ENCODE measurements at places on chromosomes 4 and X.

GRCh38 chr4:141144207-141144606, 10.9 kb upstream of the RNF150 start:
- no peak for DNase-seq

DNA sequence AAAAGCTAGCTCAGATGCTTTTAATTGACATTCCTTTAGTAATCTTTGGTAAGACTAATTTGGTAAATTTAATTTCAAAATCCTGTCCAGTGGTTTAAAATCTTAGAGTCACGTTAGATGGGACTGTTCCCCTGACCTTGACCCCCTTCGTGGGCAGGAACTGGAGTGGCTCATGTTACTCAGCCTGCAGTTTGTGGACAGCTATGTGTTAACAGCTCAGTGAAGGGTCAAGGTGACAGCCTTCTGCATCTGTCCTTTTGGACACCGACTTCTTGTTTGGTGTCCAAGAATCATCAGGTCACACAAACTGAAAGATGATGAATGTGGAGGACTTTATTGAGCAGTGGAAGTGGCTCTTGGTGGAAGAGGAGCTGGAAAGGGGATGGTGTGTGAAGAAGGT, 2.9 kb downstream of the ARSF start:
- DNase-seq = no peak

DNA sequence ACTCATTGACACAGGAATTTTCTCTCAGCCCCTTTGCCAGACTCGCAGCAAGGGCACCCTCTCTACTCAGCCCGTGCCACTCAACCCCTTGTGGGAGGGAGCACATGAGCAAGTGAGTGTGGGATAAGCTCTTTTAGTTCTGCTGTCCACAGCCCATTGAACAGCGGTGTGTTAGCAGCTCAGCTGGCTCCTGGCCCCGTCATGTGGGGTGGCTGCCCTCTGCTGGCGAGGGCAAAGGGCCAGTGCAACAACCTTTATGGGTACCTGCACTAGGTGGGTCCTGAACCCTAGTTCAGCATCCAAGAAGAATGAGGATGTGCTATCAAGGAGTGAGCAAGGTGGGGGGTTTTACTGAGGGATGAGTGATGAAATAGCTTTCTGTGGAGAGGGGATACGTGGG, 85.0 kb upstream of the ZNF81 start:
- peak; percentile 69 for DNase-seq

GRCh38 chr4:42915484-42915883, 23.0 kb downstream of the GRXCR1 start:
- no peak for DNase-seq

GRCh38 chr4:81142744-81143143, 72.3 kb downstream of the PRKG2 start:
- DNase-seq = no peak

DNA sequence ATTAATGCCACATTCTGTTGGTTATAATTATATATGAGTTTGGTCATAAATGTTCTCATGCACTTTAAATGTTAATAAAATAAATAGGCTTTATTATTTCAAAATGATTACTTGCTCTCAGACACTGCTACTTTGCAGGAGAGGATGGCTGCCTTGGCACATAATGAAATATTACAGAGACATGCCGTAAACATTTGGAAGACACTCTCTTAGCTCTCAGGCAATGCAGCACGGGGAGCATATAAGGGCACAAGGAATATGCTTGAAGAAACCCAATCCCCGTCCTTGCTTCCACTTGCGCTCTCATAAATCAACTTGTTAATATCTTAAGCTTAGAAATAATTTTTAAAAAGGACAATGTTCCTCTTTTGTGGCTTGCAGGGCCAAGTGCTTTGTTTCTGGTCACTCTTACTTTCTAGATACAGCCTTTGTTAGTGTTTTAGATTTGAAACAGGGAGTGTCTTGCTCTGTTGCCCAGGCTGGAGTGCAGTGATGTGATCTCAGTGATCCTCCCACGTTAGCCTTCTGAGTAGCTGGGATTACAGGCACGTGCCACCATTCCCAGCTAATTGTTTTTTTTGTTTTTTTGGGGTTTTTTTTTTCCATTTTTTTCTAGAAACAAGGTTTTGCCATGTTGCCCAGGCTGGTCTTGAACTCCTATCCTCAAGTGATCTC, 445.0 kb downstream of the SPRY1 start:
- no peak for DNase-seq

DNA sequence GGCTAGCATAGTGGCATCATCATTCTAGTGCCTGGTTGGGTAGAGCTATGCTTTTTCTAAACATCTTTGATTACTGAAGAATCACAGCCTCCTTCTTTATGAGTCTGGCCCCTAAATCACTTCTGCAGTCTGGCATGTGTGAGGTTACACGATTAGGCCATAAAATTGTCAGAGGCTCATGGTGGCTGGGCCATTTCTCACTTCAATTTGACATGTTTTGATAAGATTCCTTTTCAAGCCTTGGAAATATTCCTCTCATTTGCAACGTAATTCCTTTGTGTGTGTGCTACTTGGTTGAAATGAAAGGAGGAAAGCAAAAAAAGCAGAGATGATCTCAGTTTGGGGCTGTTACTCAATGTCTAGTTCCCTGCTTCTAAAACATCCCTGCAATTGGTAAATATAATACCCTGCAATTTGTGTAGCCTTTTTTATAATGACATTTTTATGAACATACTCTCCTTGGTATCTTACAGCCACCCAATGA, 6.2 kb downstream of the CCKAR start:
- no peak for DNase-seq

- no peak for DNase-seq
Measured at GRCh38 chr4:11131491-11131890, 297.2 kb downstream of the HS3ST1 start.

- DNase-seq = no peak
Measured at GRCh38 chr4:165464376-165464775, 85.6 kb downstream of the CPE start.

DNA sequence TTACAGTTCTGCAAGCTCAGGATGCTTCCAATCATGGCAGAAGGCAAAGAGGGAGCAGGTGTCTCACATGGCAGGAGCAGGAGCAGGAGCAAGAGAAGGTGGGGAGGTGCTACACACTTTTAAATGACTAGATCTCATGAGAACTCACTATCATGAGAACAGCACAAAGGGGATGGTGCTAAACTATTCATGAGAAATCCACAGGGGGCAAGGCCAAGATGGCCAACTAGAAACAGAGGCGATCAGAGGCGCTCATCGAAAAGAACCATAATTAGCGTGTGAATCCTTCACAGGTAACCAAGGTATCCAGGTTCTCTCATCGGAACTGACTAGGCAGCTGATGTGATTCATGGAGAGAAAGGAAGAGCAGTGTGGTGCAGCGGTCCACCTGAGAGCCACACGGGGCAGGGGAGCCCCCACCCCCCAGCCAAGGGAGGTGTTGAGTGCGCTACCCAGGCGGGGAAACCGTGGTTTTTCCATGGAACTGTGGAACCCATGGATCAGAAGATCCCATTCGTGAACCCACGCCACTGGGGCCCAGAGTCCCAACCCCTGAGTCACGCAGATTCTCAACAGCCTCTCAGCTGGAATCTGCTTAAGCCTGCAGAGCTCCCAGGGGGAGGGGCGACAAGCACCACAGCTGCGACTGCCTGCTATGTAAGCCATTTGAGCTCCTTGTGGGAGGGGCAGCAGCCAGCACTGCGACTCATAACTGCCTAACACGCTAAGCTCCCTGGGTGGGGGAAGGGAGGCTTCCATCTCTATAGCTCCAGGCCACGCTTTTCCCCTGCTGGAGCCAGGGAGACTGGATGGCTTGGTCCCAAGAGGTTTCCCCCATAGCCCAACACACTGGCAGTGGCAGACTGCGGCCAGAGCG, 46.7 kb downstream of the FGF16 start:
- DNase-seq = no peak

GRCh38 chrX:41332408-41333002, 1.5 kb upstream of the DDX3X start:
- DNase-seq = no peak

DNA sequence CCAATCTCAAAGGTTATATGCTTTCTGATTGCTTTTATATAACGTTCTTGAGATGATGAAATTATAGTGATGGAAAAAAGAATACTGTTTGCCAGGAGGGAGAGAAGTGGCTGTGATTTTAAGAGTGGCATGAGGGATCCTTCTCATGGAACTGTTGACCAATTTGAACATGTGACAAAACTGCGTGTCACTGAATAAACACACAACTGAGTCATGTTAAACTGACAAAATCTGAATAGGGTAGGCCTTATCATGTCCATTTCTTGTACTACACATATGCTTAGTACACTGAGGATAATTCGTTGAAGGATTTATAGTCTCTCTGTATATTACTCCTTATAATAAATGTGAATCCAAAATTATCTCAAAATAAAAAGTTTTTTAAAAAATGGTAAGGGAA, 22.2 kb upstream of the HSPA4L start:
- DNase-seq = no peak

- DNase-seq = no peak
Measured at GRCh38 chrX:104469771-104470170, 96.2 kb upstream of the IL1RAPL2 start.

DNA sequence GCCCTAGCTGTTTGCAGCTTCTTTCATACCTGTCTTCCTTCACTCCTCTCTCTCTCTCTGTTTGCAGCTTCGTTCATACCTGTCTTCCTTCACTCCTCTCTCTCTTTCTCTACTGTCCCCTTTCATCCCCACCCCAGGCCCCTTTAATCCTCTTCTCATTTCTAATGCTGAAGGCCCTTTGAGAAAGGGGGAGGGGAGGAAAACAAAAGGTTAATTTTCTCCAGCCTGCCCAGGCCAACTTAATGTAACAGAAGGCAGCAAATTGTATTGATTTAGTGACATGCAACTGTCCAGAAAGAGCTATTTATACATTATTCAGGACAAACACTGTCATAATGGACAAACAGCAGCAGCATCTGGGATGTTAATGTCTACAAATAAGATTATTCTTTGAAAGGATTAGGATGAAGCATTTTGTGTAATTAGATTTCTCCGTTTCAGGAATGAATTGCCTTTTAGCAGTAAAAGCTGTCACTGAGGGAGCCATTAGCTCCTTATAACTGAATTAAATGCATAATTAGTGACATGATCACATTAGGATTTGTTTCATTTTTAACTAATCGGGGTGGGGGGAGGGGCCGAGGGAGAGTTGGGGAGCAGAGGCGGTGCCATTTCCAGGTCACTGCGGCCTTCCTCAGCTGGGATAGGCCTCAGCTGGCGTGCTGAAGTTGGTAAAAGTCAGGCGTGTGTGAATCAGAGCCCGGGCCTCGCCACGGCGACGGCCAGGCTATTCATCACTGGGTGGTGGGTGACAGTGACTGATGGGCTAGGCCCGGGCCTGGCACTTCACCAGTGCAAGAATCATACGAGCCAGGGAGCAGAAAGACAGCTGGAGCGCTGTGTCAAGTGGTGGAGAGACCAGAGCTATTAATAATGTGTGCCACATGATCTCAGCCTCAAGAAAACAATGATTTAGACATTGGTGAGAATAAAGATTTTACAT, 174.5 kb downstream of the NKX6-1 start:
- no peak for DNase-seq

DNA sequence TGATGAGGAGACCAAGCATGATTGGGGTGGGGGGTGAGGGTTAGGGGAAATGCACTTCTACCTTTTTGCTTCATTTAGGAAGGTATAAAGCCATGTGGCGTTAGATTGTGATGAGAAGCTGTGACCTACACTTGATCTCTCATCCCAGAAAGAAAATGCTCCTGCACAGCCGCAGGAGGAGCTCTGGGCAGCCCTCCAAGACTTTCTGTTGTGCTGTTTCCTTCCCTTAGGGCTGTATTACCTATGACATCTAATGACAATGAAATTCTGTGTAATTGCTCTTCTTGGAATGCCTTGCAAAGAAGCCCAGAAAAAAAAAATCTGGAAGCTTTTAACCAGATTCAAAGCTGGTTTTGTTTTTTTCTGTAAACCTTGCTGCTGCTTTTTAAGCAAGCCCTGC, 13.4 kb downstream of the PRPS2 start:
- DNase-seq = no peak

DNA sequence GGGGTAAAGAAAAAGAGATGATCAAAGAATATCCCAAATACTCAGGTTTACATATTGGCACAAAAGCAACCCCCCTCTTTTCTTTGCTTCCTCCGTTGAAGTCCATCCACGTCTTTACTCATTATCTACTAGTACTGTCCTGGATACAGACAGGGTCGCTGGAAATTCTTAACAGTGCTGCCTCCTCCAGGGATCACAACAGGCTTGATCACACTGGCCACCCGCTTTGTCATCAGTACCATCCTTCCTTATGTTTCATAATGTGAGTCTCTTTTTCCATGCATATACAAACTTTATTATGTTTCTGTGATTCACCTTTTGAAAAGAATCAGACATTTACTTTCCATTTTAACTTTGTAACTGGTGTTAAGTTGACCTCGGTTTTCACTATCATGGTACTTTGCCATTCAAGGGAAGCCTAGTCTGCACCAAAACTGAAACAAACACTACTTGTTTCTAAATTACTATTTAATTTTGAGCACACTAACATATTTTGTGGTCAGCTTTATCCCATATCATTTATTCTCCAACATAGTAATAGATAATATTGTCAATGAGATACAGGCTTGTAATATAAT, 387.5 kb upstream of the PPP1R2C start:
- DNase-seq = no peak

- no peak for DNase-seq
Measured at GRCh38 chrX:33001107-33001506, 210.2 kb downstream of the DMD start.

- no peak for DNase-seq
Measured at GRCh38 chrX:23136816-23137215, 137.1 kb downstream of the DDX53 start.

DNA sequence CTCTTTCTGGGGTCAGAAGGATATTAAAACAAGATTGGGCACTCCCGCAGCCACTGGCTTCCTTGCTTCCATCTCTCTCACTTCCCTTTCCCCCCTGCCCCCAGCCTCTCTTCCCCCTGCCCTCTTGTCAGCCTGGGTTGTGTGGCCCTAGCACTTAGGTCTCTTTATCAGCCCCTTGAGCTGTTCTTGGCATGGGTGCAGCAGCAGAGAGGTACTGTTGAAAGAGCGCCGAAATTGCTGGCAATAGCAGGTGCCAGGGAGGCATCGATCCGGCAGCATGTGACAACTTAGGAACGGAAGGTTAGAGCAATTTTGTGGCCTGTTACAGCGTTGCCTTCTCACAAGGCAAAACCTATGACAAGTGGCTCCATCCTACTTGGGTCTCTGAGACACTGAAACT, 333.1 kb upstream of the IGFBP7 start:
- DNase-seq = peak; percentile 88

GRCh38 chrX:100731441-100732281, at the start of gene SYTL4:
Gene SYTL4, minus strand, starts transcription at chrX:100732121. Its CDS starts 30,084 bp downstream, at chrX:100702037.
- peak; percentile 42 for DNase-seq

DNA sequence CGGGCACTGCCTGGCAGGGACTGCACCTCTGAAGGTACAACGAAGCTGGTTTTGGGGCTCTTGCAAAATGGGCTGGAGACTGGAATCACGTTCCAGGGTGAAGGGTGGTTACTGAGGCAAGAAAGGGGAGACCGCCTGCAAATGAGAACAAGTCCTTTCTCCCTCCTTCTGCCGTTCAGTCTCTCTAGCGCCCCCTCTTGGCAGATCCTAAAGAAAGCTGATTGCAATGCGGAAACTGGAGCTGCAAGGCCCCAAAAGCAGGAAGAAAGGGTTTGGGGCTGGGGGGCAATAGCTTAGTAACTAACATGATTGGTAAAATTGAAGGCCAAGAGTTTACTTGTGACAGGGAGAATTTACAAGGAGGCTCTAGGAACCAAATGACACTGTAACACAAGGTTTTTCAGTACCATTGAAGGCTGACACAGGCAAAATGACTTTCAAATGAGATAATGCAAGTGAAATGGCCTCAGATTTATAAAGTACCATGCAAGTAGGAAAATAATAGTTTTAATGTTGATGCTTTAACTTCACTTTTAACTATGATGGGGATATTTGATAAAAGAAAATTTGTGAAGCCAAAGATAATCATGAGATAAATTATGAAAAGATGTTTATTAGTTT, 222.7 kb upstream of the HAND2 start:
- DNase-seq = peak; percentile 22

Measured in pancreas (tissue), 10 donors.